SIG-M5 (cell line): ENCODE measurements at places on chromosomes 2 and 18.

DNA sequence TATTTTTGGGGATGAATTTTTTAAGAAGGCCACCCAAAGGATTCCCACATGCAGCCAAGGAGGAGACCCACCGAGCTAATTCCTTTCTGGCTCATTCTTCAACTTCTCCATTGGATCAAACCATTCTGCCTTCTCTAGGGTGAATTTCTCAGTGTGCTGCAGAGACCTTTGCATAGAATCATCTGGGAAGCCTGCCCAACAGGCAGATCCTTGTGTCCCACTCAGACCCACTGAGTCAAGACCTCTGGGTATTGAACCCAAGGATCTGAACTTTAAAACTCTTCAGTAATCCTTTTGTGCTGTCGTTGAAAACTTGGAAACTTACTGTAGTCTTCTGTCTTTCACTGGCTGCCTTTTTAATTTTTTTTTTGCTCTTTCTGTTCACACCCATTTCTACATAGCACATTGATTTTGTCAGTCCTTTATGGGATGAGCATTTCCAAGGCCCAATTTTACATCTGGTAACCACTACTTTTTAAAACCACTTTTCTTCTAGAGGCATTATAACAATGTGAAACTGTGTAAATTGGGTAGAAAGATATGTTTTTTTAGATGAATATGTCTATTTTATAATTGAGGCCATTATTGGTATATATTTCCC, 120.2 kb downstream of the TSN start:
- DNase-seq, result no peak

DNA sequence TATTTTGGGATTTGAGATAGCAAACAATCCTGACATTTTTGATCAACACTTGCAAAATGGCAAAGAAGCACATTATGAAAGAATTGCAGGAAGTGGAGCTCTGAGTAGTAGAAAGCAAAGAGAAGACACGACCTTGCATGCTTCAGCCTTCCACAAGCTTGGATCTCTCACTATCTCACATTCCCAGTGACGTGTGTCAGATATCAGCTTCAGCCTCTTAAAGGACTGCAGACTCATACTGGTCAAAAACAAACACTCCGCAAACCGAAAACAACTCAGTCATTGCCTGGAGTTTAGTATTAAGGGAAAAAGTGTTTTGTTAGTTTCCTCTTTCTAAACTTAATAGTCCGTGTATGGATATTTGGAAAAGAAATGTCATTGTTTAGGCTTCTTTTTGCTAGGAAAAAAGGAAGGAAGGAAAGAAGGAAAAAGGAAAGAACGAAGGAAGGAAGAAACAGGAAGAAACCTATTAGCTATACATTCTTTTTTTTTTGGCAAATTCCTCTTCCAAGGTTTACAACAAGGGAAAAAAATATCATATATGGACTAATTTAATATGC, 32.6 kb upstream of the SLC40A1 start:
- no peak for DNase-seq

DNA sequence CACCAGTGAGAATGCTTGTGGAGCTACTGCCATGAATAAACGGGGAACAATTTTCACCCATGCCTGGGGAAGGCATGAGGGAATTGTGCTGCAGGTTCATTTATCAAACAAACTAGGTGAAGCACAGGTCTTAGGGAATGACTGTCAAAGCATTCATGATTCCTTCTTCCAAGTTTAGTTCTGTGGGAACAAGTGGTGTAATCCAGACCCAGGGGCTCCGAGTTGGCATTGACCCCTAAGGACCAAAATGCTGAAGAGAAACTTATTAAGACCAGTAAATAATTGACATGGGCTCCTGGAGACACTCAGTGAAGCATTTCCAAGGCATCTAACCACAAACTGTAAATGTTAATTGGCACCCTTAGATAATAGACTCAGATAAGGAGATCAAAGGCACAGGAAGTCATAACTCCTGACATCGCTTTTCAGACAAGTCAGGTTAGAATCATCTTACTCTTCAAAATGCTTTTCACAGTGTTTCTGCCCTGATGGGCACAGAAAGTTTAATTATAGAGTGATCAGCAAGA, 96.9 kb downstream of the SPP2 start:
- no peak for DNase-seq

- DNase-seq, result no peak
Observed at GRCh38 chr2:120438301-120439066, 92.5 kb downstream of the INHBB start.

GRCh38 chr2:184178229-184178628, 420.1 kb upstream of the ZNF804A start:
- no peak for DNase-seq

DNA sequence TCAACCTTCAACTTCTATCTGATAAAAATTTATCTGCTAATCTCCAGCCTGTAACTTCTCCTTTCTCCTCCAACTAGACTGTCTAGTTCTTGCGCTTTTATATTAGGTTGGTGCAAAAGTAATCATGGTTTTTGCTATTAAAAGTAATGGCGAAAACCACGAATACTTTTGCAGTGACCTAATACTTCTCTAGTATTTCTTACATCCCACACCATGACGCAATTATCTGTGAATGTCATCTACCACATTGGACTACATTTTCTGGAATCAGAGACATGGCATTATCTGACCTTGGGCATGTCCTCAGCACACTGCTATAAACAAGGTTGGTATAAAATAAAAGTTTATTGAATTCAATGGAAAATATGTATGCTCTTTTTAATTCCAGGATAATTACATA, 370.2 kb upstream of the LYPD1 start:
- DNase-seq, result no peak
